Inflammatory macrophage treated with lipopolysaccharide for 4 hours (primary cell): ENCODE measurements at places on chromosomes 7 and 10.

DNA sequence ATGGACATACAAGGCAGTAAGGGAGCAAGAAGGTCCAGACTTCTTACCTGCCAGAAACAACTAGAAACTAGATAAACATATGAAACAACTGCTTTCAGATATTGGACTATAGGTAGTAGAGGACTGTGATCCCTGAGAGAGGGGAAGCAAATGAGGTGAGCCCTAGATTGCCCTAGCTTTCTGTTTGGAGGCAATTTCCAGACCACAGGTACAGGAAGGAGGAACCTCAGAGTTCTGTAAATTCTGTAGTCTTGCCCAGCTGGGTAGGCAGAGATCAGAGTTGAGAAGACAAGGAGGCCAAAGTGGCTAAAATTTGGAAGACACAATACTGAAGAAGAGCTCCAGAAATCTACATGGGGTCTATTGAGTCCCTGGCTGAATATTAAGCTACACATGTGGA, 21.0 kb downstream of the CDK6 start:
- no peak for DNase-seq

GRCh38 chr10:76404531-76404930, 973.1 kb downstream of the LRMDA start:
- DNase-seq, result peak; percentile 48

DNA sequence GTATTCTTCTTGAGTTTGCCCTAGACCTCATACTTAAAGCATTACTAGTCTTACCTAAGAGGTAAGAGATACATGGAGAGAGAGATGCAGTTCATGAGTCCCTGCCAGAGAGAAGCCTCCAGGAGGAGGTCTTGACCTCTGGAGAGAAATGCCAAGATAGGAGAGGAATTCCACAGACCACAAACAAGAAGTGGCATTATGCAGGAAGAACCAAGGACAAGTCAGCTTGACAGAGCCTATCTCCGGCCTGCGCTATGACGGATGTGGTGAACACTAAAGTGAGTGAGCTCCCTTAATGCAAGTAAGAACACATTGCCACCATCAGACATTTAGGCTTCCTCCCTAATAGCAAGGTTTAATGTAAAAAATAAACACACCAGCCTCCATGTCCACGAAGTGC, 27.9 kb upstream of the COL1A2 start:
- DNase-seq, result no peak

DNA sequence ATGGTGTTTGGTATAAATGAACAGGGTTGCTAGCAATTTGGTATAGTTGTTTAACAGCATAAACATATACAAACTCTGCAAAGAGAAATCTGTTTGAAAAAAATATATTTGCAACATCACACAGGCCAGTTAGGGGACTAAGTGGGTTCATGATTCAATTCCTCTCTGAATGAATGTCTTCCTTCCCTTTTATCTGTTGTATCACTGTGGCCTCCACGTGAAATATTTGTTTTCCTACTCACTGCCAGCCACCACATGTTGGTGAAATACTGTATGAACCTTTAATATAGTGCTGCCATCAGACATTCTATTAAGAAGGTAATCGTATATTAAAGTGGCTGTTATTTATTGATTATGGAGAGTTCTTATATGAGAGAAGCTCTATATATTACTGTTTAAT, 157.0 kb downstream of the ARID5B start:
- peak; percentile 46 for DNase-seq

DNA sequence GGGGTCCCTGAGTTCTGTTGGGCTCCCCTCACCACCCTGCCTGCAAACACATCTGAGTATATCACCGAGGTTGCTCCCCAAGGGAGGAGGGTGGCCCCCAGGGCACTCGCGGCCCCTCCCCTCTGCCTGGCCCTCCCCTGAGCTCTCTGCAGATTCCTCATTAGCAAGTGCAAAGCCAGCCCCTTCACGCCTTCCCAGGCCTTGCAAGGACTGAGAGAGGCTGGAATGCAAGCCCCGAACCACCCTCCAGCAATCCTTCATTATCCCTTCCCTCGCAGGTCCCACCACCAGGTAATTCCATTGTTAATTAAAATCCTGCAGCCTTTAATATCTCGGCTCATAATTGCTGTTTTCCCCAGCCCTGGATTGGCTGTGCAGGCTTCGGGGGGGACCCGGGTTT, 35.3 kb upstream of the MYL10 start:
- no peak for DNase-seq

DNA sequence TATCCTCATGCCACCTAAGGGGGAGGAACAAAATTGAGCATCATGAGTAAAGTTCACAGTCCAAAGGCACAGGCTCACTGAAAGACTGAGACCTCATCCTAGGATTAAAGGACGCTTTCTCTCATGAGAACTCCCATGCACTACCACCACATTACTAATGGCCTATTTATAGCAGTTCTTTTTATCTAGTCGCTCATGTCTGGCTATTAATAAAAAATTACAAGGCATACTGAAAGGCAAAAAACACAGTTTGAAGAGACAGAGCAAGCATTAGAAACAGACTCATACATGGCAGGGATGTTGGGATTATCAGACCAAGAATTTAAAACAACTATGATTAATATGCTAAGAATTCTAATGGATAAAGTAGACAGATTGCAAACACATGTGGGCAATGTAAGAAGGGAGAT, 46.0 kb upstream of the CDK13 start:
- DNase-seq, result no peak

DNA sequence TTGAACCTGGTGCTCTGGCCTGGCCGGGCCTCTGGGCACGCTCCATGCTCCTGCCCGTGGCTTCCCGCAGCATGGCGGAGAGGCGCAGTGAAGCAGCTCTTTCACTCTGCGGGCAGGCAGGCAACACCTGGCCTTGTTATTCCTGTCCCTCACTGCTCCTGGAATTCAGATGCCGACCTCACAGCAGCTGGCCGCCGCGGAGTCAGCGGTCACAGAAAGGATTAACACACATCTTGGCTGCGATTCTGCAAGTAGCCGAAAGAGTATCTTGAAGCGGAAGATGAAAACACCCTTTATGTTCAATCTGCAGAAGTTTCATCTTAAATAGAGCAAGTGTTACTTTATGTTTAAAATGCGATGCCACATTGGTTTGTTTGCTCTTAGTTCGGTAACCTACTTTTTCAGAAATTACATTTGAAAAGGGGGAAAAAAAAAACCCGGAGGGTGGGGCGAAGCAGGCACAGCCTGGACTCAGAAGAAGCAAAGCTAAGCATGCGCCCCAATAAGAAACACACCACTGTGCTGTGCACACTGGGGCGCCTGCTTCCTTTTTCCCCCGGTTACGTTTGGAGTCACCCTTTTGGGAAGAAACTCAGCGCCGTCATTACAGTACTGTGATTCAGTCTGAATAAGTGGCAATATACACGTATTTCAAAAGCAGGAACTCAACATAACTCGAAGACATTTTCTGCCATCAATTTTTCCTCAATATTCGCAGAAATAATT, 42.3 kb downstream of the BRI3 start:
- DNase-seq, result no peak

DNA sequence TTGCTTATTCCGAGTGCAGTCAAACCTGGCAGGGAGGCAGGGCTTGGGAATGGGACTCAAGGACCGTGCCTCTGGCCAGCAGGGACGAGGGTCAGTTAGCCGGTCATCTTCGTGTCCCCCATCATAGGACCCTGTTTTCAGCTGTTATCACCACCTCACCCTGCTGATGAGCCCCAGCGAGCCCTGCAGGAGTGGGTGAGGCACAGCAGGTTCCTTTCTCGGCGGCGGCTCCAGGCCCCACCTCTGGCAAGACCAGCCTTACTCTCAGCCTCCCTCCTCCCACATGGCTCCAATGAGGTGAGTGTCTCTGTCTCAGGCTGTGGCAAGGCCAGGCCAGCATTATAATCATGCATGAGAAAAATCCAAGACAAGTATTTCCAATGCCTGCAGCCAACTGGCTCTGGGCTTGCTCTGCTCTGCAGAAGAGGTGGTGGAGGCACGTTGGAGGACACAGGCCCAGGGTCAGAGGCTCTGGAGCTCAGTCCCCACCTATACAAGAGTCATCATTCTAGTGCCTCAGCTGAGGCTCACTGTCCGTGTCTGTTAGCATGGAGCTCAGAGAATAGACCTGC, 15.7 kb downstream of the PKD1L1 start:
- no peak for DNase-seq

DNA sequence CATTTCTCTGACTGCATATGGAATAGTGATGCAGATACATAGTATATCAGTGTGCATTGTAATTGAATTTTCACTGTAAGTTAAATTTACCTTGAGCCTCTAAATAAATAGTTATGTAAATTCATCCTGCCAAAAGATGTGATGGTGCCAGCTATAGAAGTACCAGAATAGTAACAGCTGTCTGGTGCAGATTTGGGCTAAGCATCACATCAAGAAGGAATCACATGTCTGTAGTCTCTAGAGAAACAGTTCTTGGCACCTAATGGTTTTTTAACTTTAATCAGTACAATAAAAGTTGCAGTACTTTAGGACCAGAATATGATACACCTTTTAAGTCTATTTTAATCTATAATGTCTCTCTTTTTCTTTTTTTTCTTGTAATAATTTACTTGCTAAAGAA, 17.4 kb downstream of the PLEKHA1 start:
- DNase-seq, result no peak

- DNase-seq, result no peak
Measured at GRCh38 chr7:84187813-84188510, 6.6 kb downstream of the SEMA3A start.

GRCh38 chr10:35425595-35425994, 89.3 kb downstream of the CCNY start:
- no peak for DNase-seq

DNA sequence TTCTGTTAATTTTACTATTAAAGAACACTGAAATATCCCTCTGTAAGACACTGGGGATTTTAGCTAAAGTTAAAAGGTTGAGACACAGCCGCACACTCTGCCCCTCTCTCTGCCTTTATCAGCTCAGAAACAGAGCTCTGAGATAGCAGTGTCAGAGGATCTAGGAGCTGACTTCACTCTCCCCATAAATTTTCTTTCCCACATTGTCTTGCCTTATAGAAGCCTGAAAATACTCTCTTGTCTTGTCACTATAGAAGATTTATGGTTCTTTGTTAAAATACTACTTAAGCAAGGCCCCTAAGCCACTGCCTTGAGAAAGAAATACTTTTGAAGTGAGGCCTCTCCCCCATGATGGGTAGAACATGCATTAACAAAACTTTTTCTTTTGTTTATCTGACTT, 105.7 kb upstream of the C10orf90 start:
- DNase-seq, result no peak

- DNase-seq, result no peak
Measured at GRCh38 chr7:144830024-144830785, 5.6 kb downstream of the TPK1 start.

DNA sequence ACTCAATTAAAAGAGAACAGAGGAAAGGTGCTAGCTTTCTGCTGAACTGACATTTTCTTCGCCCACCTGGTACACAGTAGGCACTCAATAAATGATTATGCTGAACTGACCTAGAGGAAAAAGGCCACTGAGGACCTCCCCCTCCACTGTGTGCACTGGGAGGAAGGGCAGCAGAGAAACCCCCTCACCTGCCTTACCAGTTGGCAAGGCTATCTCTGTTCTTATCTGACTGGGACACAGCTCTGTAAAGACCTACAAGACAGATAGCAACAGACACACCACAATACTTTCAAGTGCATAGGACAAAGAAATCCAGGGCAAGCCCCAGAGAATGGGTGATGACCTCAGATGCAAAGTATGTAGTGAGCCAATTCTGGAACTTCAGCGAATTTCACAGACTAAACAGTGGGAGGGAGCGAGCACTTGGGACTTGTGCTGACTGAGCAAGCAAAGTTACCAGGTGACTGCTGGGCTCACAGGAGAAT, 30.4 kb downstream of the PDLIM1 start:
- peak; percentile 78 for DNase-seq

DNA sequence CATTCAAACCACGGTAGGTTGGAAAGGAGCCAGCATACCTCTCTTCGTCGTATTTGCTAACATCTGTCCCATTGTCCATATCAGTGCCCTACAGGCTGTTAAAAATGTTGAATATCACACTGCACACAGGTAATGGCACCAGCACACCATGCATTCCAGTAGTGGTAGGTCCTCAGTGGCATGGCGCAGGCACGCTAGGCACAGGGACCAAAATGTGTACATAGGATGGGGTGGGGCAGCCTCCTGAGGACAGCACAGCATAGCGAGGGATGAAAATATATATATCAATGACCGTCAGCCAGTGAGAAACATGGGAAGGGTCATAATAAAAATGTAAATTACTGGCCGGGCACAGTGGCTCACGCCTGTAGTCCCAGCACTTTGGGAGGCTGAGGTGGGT, 99.9 kb upstream of the CTBP2 start:
- DNase-seq, result no peak

GRCh38 chr10:72736176-72736827, 44.4 kb downstream of the MCU start:
- DNase-seq, result peak; percentile 10

GRCh38 chr7:25858525-25859411, 293.2 kb upstream of the NFE2L3 start:
- no peak for DNase-seq

DNA sequence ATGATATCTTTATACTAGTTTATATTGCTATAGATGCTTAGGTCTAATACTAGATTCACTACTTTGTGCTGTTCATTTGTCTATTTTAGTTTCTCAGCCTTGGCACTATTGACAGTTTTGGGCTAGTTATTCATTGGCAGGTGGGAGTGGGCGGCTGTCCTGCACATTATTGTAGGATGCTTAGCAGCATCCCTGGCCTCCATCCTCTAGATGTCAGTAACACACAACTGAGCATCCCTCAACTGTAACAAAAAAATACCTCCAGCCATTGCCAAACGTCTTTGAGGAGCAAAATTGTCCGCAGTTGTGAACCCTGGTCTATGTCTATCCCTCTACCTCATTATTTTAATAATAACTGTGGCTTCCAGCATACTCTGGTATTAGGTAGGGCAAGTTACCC, 34.4 kb upstream of the PNLIP start:
- DNase-seq, result no peak

DNA sequence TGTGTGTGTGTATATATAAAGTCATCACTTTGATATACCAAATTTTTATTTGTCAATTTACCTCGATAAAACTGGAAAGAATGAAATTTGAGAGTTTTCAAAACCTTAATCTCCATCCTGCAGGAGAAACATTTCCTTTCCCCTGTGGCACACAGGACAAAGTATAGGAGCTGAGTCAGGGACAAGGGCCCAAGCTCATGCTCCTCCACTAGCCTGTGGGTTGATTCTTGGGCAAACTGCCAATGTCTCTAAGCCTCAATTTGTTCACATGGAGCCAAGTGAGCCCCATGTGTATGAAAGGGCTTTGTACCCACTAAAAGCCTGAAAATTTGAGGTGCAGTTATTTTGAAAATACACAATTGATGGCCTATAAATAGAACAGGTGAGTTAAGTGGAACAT, 60.3 kb upstream of the IL6 start:
- peak; percentile 46 for DNase-seq

GRCh38 chr10:12945690-12946359, 55.7 kb downstream of the CCDC3 start:
- DNase-seq, result no peak

GRCh38 chr10:78759456-78760120, 309.2 kb upstream of the ZMIZ1 start:
- DNase-seq, result no peak

DNA sequence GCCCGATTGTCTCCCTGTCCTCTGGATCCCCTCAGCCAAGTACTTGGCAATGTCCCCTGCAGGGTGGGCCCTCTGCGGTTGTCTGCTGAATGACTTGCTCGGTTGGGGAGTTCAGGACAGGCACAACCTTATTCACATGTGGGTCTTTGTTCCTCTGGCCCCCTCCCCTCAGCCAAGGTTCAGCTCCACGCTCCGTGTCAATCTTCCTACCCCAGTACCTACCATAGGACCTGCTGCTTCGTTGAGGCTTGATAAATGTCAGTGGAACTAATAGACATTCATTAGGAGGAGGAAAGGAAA, 7.1 kb downstream of the CPA5 start:
- no peak for DNase-seq

- no peak for DNase-seq
Measured at GRCh38 chr10:123559823-123560092, 106.4 kb upstream of the GPR26 start.
